ENCODE measurements at places on chromosomes 6 and 20.

DNA sequence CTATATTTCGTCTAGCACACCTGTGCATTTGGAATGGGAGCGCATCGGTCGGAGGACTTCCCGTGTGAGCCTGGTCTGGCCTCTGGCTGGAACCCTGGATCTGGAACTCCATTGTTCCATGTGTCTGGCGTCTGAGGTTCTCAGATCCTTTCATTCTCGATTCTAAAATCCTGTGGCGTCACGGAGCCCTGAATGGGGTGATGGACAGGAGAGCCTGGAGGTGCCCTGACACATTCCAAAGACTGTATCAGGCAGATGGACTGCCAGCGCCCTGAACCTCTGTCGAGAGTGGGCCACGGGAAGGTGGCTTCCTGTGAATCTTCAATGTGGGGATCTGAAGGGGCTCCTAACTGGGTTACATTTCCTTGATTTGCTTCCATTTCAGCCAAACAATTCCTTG is 20.6 kb downstream of the MYH7B start:
- no peak for DNase-seq

DNA sequence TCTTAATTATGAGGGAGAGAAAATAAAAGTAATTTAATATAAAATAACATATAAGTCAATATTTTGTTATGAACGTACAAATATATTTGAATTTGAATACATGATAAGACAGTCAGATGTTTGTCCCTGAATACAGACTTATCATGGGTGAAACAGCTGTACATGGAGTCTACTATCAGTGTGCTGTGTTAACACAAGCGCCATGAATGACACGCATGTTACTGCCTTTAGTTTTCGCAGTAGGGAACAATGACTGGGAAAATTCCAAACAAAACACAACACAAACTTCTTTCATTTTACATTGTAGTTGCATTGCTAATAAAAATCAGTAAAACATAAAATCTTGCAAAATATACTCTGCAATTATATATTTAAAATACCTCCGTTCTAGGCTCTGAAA is 108.6 kb downstream of the FBXO5 start:
- no peak for DNase-seq

DNA sequence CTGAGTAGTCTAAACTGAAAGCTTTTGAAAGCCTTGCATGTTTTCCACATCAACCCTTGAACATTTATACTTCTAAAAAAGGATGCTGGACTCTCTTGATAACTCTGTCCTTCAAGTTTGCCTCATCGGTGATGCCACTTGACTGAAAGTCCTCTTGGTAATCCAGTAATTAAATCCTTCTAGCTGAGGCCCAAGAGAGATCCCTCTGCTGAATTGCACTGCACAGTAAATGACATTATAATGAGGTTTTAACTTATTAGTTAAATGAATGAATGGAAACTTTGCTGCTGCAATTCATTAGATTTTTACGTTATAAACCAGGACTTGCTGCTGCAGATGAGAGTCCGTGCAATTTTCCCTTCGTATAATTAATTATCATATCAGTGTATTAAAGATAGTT is 363.9 kb upstream of the FLRT3 start:
- DNase-seq: no peak

DNA sequence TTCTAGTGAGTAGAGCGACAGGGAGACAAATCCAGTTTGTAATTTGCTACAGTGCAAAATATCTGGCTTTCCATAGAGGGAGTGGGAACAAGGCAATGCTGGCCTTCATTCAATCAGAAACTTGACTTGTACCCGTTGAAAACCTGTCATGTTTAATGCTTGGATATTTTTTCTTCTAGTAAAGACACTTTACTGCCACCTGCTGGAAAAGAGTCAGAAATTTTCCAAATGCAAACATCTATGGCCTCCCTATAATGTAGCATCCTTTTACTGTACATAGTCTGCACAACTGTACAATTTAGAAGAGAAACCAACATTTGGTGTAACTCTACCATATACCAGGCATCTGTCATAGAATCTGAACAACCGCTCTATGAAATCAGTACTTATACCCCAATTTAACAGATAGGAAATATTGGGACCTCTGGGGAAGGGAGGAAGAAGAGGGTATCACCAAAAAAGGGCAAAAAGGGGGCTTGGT is 16.7 kb upstream of the TBC1D20 start:
- DNase-seq: no peak

GRCh38 chr20:58384821-58385220 is 4.2 kb upstream of the VAPB start:
- no peak for DNase-seq

DNA sequence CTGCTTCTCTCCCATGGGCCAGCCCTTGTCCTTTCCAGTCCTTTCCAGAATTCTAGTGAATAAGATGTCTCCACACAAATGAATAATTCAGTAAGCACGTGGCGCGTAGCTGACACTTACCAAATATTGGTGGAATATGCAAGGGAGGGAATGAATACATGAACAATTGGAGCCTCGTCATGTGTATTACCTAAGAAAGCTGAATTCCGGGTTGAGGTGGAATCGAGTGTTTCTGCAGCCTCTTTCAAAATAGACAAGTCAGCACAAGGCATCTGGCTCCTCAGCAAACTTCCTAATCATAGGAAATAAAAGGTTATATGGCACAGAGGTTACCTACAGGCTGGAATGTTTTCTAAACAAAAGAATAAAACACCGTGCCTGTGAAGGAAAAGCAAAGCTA is 47.0 kb upstream of the NT5E start:
- DNase-seq: no peak

- no peak for DNase-seq
These were observed 163.3 kb downstream of the QRSL1 start for GRCh38 chr6:106792536-106793236.

DNA sequence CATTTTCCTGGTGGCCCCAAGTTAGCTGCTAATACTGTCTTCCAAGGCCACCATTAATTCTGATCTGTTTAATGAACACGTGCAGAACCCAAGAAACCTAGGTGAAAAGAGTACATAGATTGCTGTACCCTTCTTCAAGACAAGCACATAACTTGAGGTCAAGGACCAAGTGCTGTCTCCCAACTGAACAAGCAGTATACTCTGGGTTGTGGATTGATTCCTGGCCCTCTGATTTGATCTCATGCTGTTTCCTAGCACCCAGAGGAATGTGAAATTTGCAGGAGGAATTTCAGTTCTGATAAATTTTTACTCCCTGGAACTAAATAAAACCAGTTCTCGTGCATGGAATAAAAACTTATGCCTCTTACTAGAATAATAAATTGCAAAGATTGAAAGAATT is 75.6 kb downstream of the MTFR2 start:
- no peak for DNase-seq

DNA sequence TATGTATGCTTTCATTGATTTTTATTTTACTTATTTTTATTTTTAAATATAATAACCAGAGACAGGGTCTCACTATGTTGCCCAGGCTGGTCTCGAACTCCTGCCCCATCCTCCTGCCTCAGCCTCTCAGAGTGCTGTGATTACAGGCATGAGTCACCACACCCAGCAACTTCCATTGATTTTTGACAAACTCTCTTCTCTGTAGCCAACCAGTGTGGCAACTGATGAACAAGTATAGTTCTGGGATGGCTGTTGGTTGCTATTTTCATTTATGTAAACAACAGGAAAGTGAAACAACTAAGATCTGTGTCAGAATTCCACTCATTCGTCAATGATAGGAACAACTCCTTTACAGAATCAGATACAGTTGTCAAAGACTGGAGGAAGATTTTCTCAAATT is 356.7 kb upstream of the JARID2 start:
- DNase-seq: no peak

GRCh38 chr6:44289726-44290260 is 19.5 kb downstream of the TMEM151B start:
- DNase-seq: no peak

- no peak for DNase-seq
These were observed 65.9 kb downstream of the TPD52L1 start for GRCh38 chr6:125219361-125219895.

GRCh38 chr6:107622269-107622668 is 132.4 kb downstream of the SOBP start:
- no peak for DNase-seq

GRCh38 chr6:7264041-7264440 is 49.0 kb downstream of the SSR1 start:
- no peak for DNase-seq

GRCh38 chr6:15627821-15628220 is 35.0 kb downstream of the DTNBP1 start:
- no peak for DNase-seq

GRCh38 chr6:166950443-166950821 is 5.9 kb downstream of the RNASET2 start:
- DNase-seq: no peak

- DNase-seq: no peak
These were observed 114.4 kb downstream of the PHACTR3 start for GRCh38 chr20:59718751-59719150.

GRCh38 chr6:52526634-52527033 is 50.2 kb downstream of the TRAM2 start:
- DNase-seq: no peak

GRCh38 chr20:7137395-7138151 is 370.1 kb downstream of the BMP2 start:
- no peak for DNase-seq

DNA sequence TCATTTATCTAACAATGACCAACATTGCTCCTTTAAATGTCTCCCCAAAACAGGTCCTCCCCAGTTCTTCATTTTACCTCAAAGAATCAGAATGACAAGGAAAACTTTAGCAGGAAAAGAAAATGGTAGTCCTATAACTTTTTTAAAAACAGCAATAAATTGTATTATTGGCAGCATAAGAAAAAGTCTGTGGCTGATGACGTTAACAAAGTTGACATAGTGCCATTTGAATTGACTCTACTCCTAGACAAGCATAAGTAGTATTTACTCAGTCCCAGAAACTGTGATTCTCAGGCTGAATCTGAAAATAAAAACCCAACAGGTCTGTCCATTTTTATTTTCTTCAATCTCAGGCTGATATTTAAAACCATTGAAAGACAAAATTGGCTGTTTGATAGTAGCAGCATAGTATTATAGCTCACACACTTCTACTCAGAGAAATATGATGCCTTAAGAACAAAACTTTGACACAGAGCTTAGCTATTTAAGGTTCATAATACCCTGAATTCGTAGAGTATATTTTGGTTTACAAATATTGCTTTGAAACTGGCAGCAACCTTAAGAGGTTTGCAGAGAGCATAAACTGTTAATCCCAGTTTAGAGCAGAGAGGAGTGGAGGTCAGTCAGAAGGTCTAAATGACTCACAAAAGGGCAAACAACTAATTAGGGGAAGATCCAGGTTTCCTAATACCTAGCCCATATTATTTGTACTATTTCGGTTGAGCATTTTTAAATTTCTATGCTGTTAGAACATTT is 35.0 kb upstream of the TENT5A start:
- DNase-seq: no peak

- DNase-seq: no peak
These were observed 31.4 kb downstream of the COL11A2 start for GRCh38 chr6:33160728-33161344.

- no peak for DNase-seq
These were observed 62.7 kb downstream of the COL12A1 start for GRCh38 chr6:75143191-75143590.

GRCh38 chr6:21294144-21294543 is 299.4 kb upstream of the SOX4 start:
- peak; percentile 47 for DNase-seq

DNA sequence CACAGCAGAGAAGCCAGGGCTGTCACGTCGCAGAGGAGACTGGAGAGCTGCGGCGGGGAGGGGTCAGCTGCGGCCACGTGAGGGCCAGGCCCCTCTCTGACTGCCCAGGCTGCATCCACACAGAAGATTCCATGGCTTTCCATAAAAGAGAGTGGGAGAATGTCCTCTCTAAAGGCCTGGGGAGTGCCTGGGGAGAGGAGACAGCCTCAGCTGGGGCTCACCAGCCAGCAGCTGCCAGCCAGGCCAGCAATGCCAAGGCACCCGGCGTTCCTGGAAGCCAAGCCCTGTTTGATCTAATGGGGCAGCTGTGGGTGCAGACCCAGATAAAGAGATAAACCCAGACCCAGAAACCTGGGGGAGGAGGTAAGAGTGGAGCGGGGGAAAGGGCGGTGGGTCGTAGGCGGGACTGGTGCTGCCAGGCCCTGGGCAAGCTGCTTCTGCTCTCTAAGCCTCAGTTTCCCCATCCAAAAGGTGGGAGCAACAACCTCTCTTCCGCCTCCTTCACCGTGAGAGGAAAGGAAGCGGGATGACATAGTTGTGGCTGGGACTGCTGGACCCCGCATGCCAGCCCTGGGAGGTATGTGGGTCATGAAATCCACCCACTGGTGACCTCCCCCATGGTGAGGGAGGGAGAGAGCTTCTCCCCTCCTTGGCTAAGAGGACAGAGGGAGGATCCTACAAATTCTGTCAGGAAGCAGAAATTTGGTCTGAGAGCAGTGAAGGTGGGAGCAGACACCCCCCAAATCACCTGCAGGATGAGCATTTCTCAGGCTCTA is 3.1 kb upstream of the OSBPL2 start:
- no peak for DNase-seq

DNA sequence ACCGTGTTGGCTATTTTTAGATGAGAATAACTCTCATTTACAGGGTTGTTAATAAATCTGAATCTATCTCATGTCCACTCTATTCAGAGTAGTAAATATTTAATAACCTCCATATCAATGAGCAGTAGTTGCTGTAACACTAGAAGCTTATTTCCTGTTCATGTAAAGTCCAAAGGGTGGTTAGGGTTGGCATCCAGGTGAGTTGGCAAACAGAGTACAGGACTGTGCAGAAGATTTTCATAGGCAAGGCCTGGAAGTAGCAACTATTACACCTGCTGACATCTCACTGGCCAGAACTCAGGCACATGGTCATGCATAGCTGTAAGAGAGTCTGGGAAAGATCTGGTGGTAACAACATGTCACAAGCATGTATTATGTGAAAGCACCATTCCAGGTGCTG is 147.5 kb downstream of the PHF3 start:
- no peak for DNase-seq

- no peak for DNase-seq
These were observed at the start of gene GMPR for GRCh38 chr6:16238057-16238962. Gene GMPR, plus strand, starts transcription at chr6:16238587. Its CDS starts 107 bp downstream, at chr6:16238694.

DNA sequence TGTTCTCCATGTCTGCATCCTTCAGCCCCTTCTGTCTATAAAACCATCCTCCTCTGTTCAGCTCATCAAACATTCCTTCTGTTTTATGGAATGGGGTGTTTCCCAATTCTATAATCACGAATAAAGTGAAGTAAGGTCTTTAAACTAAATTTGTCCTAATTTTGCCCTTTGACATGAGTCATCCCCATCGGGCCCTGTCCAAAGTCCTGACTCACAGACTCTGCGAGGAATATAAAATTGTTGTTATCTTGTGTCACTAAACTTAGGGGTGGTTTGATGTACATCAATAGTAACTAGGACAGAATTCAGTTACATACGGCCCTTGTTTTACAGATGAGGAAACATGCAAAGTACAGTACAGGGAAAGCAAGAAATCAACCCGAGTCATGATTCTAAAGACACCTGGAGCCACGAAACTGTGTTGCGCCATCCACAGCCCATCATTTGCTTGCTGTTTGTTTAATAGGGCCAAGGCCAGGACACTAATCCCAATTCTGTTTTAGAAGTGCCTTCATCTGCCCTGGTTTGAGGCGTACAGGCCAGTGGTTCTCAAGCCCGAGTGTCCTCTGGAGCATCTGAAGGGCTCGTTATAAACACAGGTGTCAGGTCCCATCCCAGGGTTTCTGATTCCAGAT is 2.8 kb downstream of the ACSS1 start:
- DNase-seq: no peak

Measured in vagina (tissue), 2 donors.